GM23338 (cell line): ENCODE measurements at places on chromosomes 3 and 15.

DNA sequence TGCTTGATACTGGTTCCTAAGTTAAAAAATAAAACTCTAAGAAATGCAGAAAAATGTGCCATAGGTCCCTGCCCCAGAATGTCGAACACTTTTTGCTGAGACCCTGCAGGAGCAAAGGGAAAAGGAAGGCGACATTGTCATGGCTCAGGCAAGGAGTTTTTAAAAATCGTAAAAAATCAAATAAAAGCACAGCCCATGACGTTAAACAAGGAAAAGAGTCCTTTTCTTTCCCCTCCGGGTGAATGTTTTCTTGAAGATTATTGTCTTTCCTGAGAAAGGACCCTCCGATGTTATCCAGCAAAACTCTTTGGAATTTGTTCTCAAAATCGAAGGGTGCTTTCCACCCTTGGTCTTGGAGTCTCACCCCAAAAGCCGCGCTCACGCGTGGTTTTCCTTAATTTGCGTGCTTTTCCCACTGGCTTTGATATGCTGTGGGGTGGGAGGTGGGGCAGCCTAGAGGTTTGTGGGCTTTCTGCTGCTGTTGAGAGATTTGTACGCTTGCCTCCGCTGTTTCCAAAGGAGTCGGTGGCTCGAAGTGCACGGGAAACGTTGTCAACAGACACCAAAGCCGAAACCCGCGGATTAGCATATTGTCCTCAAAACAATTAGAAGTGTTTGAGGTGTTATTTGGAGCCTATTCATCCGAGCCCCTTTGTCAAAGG lies 2.9 kb downstream of the SOX14 start:
- peak; percentile 78 for DNase-seq

- no peak for DNase-seq
Observed at GRCh38 chr15:65375871-65376607, 1.8 kb downstream of the IGDCC3 start.

GRCh38 chr3:31369637-31370379 lies 162.9 kb upstream of the STT3B start:
- DNase-seq: no peak

DNA sequence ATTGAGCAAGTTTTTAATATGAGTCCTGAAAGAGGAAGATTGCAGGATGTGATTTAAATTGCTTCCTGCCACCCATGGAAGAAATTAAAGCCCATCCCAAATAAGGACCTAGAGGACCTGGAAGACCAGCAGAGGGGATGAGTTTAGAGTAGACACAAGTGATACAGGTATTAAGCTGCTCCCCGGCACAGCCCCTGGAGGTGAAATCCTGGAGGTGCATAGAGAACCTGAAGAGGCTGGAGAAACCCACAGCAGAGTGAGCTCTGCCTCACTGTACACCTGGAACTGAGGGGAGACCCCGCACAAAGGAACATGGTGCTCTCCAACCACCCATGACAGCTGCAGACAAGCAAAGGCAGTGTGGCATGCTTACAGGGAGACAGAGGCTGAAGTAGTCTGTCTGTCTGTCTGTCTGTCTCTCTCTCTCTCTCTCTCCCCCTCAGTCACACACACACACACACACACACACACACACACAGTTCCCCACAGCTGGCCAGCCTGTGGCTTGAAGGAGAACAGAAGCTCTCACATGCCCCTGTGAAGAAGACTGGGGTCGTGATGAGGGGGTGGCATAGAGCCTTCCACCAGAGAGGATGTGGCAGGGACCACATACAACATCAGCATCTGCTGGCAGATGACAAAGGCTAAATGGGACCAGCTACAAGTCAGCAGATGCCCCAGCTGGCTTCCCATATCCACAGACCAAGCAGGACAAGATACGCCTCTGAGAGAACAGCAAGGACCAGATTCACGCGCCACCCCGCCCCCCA lies 38.1 kb downstream of the FSIP1 start:
- peak; percentile 67 for DNase-seq

- DNase-seq: no peak
Observed at GRCh38 chr3:124663690-124664089, 66.6 kb upstream of the UMPS start.

DNA sequence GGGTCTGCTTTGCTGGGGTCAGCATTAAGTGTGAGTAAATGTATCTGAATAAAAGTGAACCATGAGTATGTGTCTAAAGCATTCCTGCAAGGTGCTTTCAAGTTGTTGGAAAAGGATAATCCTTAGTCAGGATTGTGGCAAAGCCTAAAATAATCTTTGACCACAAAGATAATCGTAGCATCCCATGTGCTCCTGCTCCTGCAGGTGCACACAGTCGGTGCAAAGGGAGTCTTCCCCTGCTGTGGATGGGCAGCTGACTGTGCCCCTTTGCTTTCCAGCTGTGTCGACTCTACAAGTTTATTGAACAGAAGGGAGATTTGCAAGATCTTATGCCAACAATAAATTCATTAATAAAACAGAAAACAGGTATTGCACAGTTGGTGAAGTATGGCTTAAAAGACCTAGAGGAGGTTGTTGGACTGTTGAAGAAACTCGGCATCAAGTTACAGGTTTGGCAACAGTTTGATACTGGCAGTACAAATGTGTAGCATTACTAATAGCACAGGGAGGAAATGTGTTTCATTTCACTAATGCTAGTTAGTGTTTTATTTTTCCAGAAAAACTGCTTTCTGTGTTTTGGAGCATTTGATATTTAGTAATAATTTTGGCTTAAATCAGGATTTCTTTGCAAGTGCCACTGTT lies 22.6 kb downstream of the SRP14 start:
- DNase-seq: no peak
